ENCODE measurements at places on chromosomes 4 and X.
A peak's percentile ranks its signal among the peaks of the same experiment; 100 is the strongest.

- DNase-seq, result no peak
- no peaks in the 10 kb centered on the region for H3K36me3 ChIP-seq
- H3K4me1 ChIP-seq, result peaks cover 9% of the 10 kb centered on the region
- no peak overlapping the region for H3K27ac ChIP-seq
- peaks cover 63% of the 10 kb centered on the region for H3K27me3 ChIP-seq
- H3K4me3 ChIP-seq, result peak overlapping the region; percentile 64
Observed at GRCh38 chr4:107825072-107825824, 516 bp downstream of the SGMS2 start.

DNA sequence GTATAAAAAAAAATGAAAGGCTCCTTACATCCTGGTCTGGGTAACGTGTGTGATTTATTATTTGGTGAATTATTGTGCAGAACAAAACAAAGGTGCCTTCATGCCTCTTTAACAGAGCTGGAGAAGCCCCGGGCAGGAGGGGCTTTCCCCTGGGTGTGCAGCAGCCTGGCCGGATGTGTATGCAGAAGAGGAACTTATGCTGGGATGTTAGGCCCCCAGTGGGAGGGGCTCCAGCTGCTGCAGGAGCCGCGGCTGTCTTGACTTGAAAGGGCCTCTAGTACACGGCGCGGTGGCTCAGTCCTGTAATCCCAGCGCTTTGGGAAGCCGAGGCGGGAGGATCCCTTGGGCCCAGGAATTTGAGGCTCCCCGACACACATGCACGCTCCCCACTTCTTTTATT lies 16.0 kb downstream of the CCNQ start:
- H3K27ac ChIP-seq, result no peak overlapping the region
- peaks cover 19% of the 10 kb centered on the region for H3K4me1 ChIP-seq
- peak overlapping the region; percentile 38 for H3K4me3 ChIP-seq
- peak; percentile 71 for DNase-seq
- peaks cover 3% of the 10 kb centered on the region for H3K36me3 ChIP-seq

DNA sequence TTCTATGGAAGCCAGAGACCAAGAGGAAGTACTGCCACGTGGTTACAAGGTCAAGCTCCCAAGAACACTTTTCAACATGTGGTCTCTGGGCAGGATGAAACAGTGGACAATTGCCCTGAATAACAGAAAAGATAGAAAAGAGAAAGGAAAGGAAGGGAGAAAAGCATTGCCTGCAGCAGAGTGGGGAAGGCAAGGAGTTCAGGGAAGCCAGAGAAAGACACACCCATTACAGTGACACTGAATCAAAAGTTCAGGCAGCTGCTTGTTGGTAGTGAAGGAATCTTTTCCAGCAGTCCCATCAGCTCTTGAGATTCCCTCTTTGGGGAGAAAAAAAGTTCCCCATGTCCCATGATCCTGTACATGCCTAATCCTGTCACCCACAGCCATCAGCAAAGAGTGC lies 80.5 kb downstream of the EIF4E start:
- H3K36me3 ChIP-seq, result peaks cover 6% of the 10 kb centered on the region
- no peak for DNase-seq
- no peak overlapping the region for H3K4me3 ChIP-seq
- no peaks in the 10 kb centered on the region for H3K4me1 ChIP-seq

DNA sequence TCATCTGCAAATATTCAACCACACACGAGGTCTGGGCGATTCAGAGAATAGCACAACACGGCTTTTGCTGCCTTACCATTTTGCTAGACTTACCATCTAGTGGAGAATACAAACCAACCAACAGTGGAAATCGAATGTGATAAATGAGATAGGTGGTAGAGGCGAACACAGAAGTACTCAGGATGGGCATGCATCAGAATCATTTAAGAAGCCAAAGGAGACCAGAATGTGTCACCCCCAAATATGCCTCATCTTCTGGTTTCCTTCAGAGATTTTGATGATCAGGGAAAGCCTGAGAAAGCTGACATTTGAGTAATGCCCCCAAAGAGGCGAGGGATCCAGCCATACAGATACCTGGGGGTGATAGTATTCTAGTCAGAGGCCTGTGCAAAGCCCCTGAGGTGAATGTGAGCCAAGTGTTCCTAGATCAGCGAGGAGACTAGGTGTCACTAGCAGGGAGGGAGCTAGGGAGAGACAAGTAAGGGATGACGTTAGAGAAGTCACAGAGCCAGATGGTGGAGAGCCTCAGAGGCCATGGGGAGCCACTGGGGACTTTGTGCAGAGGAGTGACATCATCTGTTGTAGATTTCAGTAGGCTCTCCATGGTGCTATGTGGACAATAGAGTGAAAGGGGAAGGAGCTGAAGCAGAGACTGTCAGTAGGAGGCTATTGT lies 1.7 kb downstream of the MTMR1 start:
- H3K4me3 ChIP-seq, result peak overlapping the region; percentile 91
- H3K27ac ChIP-seq, result peak overlapping the region; percentile 86
- H3K4me1 ChIP-seq, result peaks cover 53% of the 10 kb centered on the region
- DNase-seq, result peak; percentile 25
- H3K36me3 ChIP-seq, result peaks cover 31% of the 10 kb centered on the region

GRCh38 chrX:44974451-44974850 lies 101.5 kb downstream of the KDM6A start:
- H3K27me3 ChIP-seq, result no peaks in the 10 kb centered on the region
- H3K36me3 ChIP-seq, result peaks cover 47% of the 10 kb centered on the region
- H3K4me1 ChIP-seq, result peaks cover 8% of the 10 kb centered on the region
- DNase-seq, result no peak

DNA sequence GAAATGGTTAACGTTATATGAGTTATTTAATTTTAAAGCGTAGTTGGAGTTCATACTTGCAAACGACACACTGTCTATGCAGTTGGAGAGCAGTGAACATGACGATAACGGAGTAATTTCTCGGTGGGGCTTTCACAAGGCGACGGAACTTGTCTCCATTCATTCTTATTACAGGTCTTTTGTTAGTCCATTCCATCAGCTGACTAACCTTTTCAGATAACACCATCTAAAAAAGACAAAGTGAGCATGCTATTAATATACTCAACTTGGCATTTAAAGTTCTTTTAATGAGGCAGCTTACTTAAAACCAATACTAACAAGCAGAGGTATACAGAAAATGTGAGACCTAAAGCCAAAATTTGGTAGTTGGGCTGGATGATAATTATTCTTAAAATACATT lies 19.9 kb downstream of the MAGT1 start:
- H3K27ac ChIP-seq, result no peak overlapping the region
- H3K4me1 ChIP-seq, result peaks cover 3% of the 10 kb centered on the region
- H3K4me3 ChIP-seq, result no peak overlapping the region
- no peak for DNase-seq

DNA sequence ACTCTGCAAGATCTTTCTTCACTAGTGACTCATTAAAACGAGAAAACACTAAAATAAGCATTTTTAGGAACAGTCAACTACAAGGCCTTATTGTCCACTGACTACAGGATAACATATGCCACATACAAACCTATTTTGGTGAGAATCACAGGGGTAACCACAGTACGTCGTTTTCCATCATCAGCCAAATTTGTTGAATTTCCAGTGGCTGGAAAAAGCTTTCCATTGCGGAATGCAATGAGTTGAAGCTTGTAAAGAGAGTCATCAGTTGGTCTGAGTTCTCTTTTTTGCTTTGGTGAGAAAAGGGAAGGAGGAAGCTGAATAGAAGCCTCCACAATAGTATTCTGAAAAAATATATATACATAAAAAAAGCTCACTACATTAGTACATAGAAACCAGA lies 102.4 kb downstream of the ADGRA3 start:
- H3K27ac ChIP-seq, result no peak overlapping the region
- no peaks in the 10 kb centered on the region for H3K36me3 ChIP-seq
- no peak for DNase-seq
- H3K27me3 ChIP-seq, result no peaks in the 10 kb centered on the region
- peaks cover 1% of the 10 kb centered on the region for H3K4me1 ChIP-seq
- H3K4me3 ChIP-seq, result no peak overlapping the region

DNA sequence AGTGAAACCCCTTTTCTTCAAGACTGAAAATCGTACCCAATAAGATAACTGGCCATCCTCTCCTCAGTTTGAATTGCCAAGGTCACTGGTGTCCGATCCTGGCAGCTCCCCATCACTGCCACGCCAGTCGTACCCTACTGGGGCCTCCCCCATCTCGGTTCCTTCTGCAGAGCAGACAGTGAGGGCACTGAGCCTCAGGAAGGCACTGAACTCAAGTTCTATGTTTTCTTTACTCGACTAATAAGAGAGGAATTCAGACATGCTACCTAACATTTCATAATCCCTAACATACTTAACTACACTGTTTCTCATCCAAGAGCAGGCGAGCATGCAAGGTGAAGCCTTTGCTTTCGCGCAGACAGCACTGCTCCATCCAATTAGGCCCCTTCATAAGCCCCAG lies 23.4 kb downstream of the ZFYVE28 start:
- H3K4me3 ChIP-seq, result no peak overlapping the region
- H3K27ac ChIP-seq, result no peak overlapping the region
- no peaks in the 10 kb centered on the region for H3K36me3 ChIP-seq
- peaks cover 23% of the 10 kb centered on the region for H3K4me1 ChIP-seq

GRCh38 chrX:136827026-136827425 lies 46.3 kb upstream of the ARHGEF6 start:
- no peaks in the 10 kb centered on the region for H3K4me1 ChIP-seq
- no peak overlapping the region for H3K4me3 ChIP-seq
- H3K27me3 ChIP-seq, result no peaks in the 10 kb centered on the region
- H3K27ac ChIP-seq, result no peak overlapping the region
- H3K36me3 ChIP-seq, result peaks cover 4% of the 10 kb centered on the region
- DNase-seq, result no peak

DNA sequence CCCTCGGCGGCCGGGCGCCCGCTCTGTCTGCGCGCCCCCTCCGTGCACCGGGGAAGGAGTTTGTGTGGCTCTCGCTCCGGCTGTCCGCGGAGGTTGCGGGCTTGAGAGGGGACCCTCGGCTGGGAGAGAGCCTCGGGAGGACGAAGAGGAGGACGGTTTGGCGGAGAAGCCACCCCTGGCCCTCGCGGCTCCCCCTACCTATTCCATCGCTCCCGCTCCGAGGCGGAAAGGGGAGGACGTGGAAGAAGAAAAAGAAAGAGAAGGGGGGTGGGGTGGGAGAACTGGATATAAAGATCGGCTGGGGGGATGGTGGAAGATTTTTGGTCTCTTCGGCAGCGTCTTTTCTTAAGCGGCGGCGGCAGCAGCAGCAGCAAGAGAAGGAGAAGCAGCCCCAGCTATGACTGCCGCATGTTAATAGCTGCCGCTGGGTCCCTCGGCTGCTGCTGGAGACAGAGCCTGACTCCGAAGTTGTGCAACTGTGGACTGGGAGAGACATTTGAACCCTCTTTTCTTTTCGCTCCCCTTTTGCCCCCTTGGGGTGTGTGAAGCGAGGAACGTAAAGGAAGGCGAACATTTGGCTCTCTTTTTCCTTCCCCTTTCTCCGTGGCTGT lies 895 bp downstream of the ADGRL3 start:
- no peak overlapping the region for H3K4me3 ChIP-seq
- H3K27me3 ChIP-seq, result peaks cover 45% of the 10 kb centered on the region
- DNase-seq, result no peak
- no peak overlapping the region for H3K27ac ChIP-seq
- peaks cover 2% of the 10 kb centered on the region for H3K4me1 ChIP-seq

Data from activated CD8-positive, alpha-beta T cell treated with anti-CD3 and anti-CD28 coated beads, Interleukin-2, amount 10 ng/mL, durations not matched to agents 7 days and 5 days (primary cell).